ENCODE measurements at places on chromosomes 1 and 21. TPM values are rescaled to one million over a fixed set of nuclear protein-coding genes. Genes with fewer than 3 reads are reported as not detected.

Gene ZBTB18
- total RNA-seq = 64.6 TPM

Gene LCE1C
- total RNA-seq = not detected

Gene NCAM2
- 7.1 TPM for total RNA-seq

Gene KCNQ4
- total RNA-seq = 9.0 TPM

All from tongue (tissue), 3 donors.